ENCODE measurements at places on chromosomes 3 and 15.

DNA sequence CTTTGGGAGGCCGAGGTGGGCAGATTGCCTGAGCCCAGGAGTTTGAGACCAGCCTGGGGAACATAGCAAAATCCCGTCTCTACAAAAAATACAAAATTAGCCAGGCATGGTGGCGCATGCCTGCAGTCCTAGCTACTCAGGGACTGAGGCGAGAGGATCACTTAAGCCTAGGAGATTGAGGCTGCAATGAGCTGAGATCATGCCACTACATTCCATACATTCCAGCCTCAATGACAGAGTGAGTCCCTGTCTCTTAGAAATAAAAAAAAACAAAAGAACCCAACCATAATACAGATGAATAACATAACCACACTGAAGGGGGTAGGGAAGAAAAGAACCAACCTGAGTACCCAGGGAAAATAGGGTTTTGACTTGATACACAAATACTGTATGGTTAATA is 19.7 kb upstream of the CGNL1 start:
- no peak for DNase-seq

- no peak for DNase-seq
Measured at GRCh38 chr3:60330107-60330506, 921.1 kb downstream of the FHIT start.

DNA sequence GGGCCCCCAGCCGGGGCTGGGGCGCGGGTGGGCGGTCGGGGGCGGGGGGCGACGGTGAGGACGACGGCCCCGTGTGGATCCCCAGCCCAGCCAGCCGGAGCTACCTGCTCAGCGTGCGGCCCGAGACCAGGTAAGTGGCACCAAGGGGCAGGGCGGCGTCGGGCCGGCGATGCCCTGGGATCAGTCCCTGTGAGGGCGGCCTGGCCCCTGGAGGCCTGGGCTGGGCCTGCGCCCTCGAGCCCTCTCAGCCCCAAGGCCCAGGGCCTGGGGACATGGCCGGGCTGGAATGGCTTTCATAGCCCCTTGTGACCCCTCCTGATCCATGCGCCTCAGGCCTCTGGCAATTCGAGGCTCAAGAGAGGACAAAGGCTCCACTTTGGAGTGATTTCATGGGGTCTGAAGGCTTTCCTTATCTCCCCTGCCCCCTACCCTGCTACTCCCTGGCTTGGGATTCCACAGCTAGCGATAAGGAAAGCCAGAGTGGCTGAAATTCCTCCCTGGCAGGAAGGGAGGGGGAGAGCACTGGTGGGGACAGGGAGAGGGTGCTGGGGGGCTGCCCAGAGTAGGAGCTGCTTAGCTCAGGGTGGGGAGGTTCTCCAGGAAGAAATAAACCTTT is 418 bp downstream of the ALPK3 start:
- no peak for DNase-seq

DNA sequence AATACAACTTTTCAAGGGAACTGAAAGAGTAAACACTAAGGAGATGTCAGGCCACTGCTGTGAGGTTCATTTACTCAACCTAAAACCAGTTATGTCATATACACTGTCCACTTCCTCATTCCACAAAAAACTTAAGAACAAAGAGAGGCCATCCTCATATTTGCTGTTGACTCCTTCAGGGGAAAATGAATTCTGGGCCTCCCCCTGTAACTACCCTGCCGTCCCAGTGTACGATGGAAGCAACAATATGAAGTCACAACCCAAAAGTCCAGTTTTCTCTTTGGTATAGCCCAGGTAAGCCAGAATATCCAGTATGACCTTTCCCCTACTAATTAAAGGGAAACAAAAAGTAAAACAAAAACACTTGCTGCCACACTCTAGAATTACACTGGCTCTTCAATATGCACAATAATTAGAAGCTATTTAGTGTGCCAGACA is 16.2 kb downstream of the CEP152 start:
- DNase-seq, result peak; percentile 46

DNA sequence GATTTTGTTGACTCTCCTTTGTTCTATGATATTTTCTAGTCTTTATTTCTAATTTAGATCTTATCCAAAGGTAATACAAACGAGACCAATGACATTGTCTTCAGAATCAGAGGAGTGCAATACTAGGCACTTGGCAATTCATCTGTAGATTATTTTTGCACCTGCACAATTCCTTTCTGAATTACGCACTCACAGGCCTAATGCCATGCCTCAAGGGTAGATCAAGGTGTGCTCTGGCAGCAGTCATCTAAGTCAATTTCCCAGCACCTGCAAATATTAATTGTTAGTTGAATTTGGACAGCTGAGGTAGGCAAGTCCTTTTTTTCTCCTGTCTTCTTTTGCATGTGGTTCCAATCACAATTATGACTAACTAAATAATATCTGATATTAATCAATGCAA is 653.2 kb downstream of the ROBO2 start:
- DNase-seq, result no peak

DNA sequence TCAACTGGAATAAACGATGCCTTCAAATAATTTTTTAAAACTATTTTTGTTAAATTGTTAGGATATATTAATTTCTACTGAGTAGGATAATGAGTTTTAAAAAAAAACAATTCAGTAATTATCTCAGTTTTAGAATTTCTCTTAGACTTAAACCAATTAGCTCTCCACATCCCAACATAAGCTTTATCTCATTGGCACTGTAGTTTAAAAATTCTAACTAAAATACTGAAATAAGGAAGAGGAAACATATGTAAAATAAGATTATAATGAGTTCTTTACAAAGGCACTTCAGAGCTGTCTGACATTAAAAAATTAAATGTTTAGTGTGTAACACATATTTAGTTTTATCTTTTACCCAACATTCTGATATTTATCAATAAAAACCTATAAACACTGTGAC is 558.3 kb downstream of the NAALADL2 start:
- DNase-seq, result no peak

All from Kasumi-1 (cell line).